ENCODE measurements at places on chromosomes 12 and 14. TPM values are rescaled to one million over a fixed set of nuclear protein-coding genes. Genes with fewer than 3 reads are reported as not detected.

DNA sequence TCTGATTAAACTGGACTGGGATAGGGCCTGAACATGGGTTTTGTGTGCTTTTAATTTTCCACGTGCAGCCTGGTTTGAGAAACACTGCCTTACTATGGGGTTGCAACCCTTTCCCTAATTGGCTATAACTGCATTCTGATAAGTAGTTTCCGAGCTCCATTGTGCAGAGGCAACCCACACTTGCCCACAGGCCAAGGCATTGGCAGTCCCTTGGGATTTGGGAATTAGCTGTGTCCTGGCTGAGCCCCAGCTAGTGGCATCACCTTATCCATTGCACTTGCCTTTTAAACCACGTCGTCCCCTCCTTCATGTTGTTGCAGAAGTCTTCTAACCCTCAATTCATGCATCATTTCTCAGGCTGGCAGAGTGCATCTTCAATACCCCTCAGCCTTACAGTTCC is 10.2 kb downstream of the VCPKMT start:
- H3K4me3 ChIP-seq, result no peak overlapping the region
- peaks cover 16% of the 10 kb centered on the region for H3K36me3 ChIP-seq
- H3K27ac ChIP-seq, result no peak overlapping the region
- H3K4me1 ChIP-seq, result peaks cover 40% of the 10 kb centered on the region
- no peak for DNase-seq

GRCh38 chr14:95231966-95232633 is 74.8 kb upstream of the DICER1 start:
- no peak overlapping the region for H3K4me3 ChIP-seq
- no peaks in the 10 kb centered on the region for H3K36me3 ChIP-seq
- H3K4me1 ChIP-seq, result no peaks in the 10 kb centered on the region
- no peak for DNase-seq
- H3K27ac ChIP-seq, result no peak overlapping the region
- H3K27me3 ChIP-seq, result peaks cover 4% of the 10 kb centered on the region

DNA sequence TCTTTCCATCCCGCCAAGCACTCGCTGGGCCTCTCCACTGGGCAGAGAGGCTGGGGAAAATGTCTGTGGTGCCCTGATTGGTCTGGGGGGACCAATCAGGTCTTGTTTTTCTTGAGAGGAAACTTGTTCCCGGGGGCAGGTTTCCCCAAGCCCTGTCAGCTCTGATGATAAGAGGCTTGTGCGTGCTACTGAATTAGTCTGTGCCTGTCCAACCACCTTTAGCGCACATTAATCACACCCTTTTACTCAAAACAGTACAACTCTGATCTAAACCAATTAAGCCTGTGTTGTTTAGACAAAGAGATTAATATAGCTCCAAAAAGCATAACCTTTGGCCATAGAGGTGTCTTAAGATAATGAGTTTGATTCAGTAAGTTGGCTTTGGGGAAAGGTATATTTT is 580.4 kb downstream of the VRK1 start:
- H3K27ac ChIP-seq, result no peak overlapping the region
- no peak overlapping the region for H3K4me3 ChIP-seq
- peaks cover 41% of the 10 kb centered on the region for H3K4me1 ChIP-seq
- no peaks in the 10 kb centered on the region for H3K27me3 ChIP-seq

GRCh38 chr12:25651931-25652330 is 98.8 kb upstream of the LMNTD1 start:
- H3K36me3 ChIP-seq, result no peaks in the 10 kb centered on the region
- H3K4me1 ChIP-seq, result peaks cover 6% of the 10 kb centered on the region
- H3K27ac ChIP-seq, result no peak overlapping the region
- no peak overlapping the region for H3K4me3 ChIP-seq

GRCh38 chr14:52014601-52015267 is 25.4 kb downstream of the RTRAF start:
- peaks cover 13% of the 10 kb centered on the region for H3K36me3 ChIP-seq
- DNase-seq, result no peak
- peaks cover 4% of the 10 kb centered on the region for H3K27me3 ChIP-seq
- H3K4me3 ChIP-seq, result no peak overlapping the region
- no peaks in the 10 kb centered on the region for H3K4me1 ChIP-seq

GRCh38 chr12:109517619-109518018 is 40.2 kb downstream of the UBE3B start:
- no peak overlapping the region for H3K4me3 ChIP-seq
- H3K36me3 ChIP-seq, result peaks cover 21% of the 10 kb centered on the region
- DNase-seq, result no peak
- no peaks in the 10 kb centered on the region for H3K27me3 ChIP-seq

DNA sequence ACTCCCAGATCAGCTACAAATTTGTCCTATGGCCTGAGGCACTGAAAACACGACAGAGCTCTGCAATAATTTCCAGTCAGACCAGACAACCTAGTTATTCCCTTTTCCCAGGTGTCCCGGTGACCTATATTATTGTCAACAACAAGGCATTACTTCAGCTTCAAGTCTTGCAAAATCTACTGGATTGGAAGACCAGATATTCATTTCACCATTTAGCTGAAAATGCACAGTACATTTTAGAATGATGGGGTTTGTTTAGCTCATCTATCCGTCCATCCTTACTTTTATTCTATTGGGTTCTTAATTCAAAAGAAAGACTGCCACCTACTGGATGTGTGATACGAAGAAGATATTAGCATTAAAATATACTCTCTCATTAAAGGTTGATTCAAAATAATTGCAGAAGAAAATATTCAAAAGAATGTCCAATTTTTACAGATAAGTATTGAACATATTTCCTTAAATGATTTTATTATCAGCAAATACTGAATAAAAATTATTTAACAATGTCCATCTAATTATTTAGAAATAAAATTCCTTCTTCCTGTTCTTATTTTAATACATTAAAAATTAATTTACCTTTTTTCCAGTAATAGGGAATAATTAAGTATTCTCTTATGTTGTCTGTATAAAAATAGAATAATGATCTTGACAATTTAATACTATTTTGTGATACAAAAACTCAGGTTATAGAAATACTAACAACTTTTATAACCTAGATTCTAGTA is 244.9 kb upstream of the LRIG3 start:
- DNase-seq, result no peak
- no peaks in the 10 kb centered on the region for H3K4me1 ChIP-seq
- H3K27ac ChIP-seq, result no peak overlapping the region
- H3K36me3 ChIP-seq, result no peaks in the 10 kb centered on the region
- no peak overlapping the region for H3K4me3 ChIP-seq
- peaks cover 6% of the 10 kb centered on the region for H3K27me3 ChIP-seq

DNA sequence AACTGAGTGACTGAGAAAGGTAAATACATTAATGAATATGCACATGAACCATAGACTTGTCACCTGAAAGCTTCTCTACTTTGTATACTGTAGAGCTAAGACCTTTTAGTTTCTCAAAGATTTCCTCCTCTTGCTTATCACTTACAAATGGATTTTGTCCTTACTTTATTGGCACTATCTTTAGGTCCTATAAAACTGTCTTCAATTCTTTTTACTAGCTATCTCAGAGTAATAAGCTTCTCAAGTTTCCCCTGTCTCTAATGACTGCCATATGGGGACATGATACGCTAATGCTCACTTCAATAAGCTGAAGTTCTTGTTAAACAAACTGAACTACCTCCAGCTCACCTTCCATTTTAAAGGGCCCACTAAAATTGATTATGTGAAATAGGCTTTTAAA is 468.2 kb upstream of the CCDC196 start:
- H3K4me3 ChIP-seq, result no peak overlapping the region
- H3K4me1 ChIP-seq, result no peaks in the 10 kb centered on the region

DNA sequence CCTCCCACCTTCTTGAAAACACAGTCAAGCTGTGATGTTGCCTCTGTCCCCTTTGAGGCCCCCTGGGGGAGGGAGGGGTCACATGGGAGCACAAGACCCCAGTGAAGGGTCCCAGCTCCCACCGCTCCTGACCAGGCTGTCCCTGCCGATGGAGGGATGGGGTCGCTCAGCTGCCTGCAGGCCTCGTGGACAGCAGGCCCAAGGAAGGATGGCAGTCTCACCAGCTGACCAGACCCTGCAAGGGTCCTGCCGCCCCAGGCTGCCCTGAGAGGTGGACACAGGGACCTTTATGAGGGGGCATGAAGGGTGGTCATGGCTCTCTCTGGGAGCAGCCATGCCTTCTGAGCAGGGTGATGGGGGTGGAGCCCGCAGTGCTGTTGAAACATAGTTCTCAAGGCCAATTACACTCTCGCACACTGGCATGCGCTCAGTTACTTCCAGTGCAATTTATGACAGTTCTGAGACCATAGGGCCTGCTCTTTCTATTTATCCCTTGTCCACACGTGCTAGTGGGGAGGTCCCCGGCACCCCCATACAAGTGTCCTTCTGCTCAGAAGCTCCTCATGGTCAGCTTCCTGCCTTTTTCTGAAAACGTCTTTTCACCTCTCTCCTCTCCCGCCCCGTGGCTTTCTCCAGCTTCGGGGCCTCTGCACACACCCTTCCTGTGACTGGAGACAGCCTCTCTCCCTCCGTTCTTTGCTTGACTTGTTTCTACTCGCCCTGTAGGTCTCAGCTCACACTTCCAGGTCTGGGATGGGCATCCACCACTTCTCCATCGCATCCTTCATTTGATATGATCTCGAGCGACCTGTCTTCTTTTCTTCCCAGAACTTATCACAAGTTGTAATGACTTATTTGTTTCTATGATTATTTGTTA is 313.1 kb downstream of the ADGRD1 start:
- H3K4me3 ChIP-seq, result no peak overlapping the region
- no peaks in the 10 kb centered on the region for H3K36me3 ChIP-seq
- no peak overlapping the region for H3K27ac ChIP-seq
- no peaks in the 10 kb centered on the region for H3K4me1 ChIP-seq
- no peak for DNase-seq

- H3K36me3 ChIP-seq, result no peaks in the 10 kb centered on the region
- H3K4me3 ChIP-seq, result no peak overlapping the region
- no peaks in the 10 kb centered on the region for H3K27me3 ChIP-seq
- no peak for DNase-seq
- no peak overlapping the region for H3K27ac ChIP-seq
Measured at GRCh38 chr12:93180566-93180965, 197.2 kb upstream of the NUDT4 start.

Gene NINJ2
- 2.5 TPM for total RNA-seq

Gene CFAP54
- 0.64 TPM for total RNA-seq
